ENCODE measurements at places on chromosomes 13 and 19.

- DNase-seq = no peak
These were observed 551.6 kb downstream of the MYO16 start for GRCh38 chr13:109180905-109181425.

GRCh38 chr13:40583738-40584137 lies 82.7 kb downstream of the FOXO1 start:
- DNase-seq = no peak

GRCh38 chr19:8806661-8807060 lies 25.4 kb downstream of the ZNF558 start:
- DNase-seq = no peak

DNA sequence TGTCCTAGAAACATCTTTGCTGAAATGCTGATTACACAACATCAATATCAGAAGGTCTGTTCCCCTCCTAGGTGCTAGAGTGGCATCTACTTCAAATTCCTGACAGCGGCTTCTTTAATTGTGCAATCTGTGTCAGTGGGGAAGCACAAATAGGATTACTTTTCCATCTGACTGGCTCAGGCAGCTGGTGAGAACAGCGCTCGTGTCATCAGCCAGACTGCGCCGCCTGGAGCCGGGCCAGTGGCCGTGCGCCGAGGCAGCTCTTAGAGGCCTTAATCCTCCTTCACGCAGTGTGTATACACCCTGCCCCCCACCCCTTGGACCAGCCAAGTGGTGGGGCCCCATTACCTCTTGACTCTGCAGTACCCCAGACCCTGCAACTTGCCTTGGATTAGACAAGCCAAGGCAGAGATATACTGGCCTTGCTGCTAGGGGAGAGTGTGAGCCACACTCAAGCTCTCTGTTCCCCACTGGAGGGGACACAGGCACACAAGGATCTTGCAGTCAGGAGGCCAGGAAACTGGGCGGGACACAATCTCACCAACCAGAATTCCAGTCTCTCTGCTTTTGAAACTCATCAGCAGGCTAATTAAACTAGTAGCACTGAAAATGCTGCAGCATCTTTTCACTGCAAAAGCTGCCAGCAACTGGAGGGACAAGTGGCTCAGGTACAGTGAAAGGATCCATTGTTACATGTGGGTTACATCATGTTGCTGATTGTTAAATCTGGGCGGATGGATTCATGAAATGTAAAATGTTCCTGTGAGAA lies 48.9 kb upstream of the EPHX3 start:
- no peak for DNase-seq

- DNase-seq = no peak
These were observed 291.8 kb downstream of the TSHZ3 start for GRCh38 chr19:31057476-31057875.

All from vagina (tissue), 2 donors.